Dermis blood vessel endothelial cell (primary cell): ENCODE measurements at places on chromosomes 7 and 10. TPM values are rescaled to one million over a fixed set of nuclear protein-coding genes. Genes with fewer than 3 reads are reported as not detected.

TCAF1 gene
- total RNA-seq = 59.4 and 75.6 TPM in 2 replicates

EPHB4 gene
- total RNA-seq = 415 and 590 TPM in 2 replicates

MACC1 gene
- total RNA-seq = under 0.01 and 0.17 TPM in 2 replicates

FKBP9 gene
- total RNA-seq = 168 and 179 TPM in 2 replicates

OR2A1 gene
- total RNA-seq = not detected in 2 replicates

SPDYE9 gene
- not detected in 2 replicates for total RNA-seq

CYP3A7 gene
- total RNA-seq = not detected in 2 replicates

ANXA8L1 gene
- not detected in 2 replicates for total RNA-seq

CDNF gene
- 0.56 and 1.9 TPM in 2 replicates for total RNA-seq

TEX36 gene
- not detected in 2 replicates for total RNA-seq

ADO gene
- total RNA-seq = 22.3 and 24.8 TPM in 2 replicates

UTF1 gene
- total RNA-seq = not detected in 2 replicates

ZNF736 gene
- total RNA-seq = 8.7 and 11.2 TPM in 2 replicates

ZNF853 gene
- 0.93 and 1.0 TPM in 2 replicates for total RNA-seq

RASA4B gene
- 10.1 and 13.1 TPM in 2 replicates for total RNA-seq

DNA2 gene
- total RNA-seq = 8.7 and 11.6 TPM in 2 replicates

PDZD7 gene
- 0.34 and 0.88 TPM in 2 replicates for total RNA-seq

MYH16 gene
- 0.19 TPM in 1 of 2 replicates, not detected in the other for total RNA-seq

C10orf67 gene
- not detected in 2 replicates for total RNA-seq

ENTPD1 gene
- 32.2 and 54.4 TPM in 2 replicates for total RNA-seq

CACNA2D1 gene
- 20.6 and 35.7 TPM in 2 replicates for total RNA-seq

NEURL1 gene
- 0.19 TPM in 1 of 2 replicates, not detected in the other for total RNA-seq

PBLD gene
- 3.1 and 4.4 TPM in 2 replicates for total RNA-seq

EGFR gene
- total RNA-seq = 0.56 and 0.85 TPM in 2 replicates

TMEM236 gene
- 0.17 and 1.3 TPM in 2 replicates for total RNA-seq

SFXN2 gene
- 7.1 and 13.7 TPM in 2 replicates for total RNA-seq

PRLHR gene
- not detected in 2 replicates for total RNA-seq

OLAH gene
- total RNA-seq = 0.33 and 0.51 TPM in 2 replicates

COL13A1 gene
- total RNA-seq = 5.3 and 6.6 TPM in 2 replicates

DGKI gene
- total RNA-seq = 2.7 and 3.9 TPM in 2 replicates

ZNF789 gene
- total RNA-seq = 4.7 and 6.1 TPM in 2 replicates

RAMP3 gene
- 114 and 116 TPM in 2 replicates for total RNA-seq

SUN3 gene
- not detected in 2 replicates for total RNA-seq

PLAC9 gene
- total RNA-seq = 0.60 and 0.68 TPM in 2 replicates

WDFY4 gene
- 0.34 and 2.1 TPM in 2 replicates for total RNA-seq

STAMBPL1 gene
- 1.0 and 1.4 TPM in 2 replicates for total RNA-seq

FAM180A gene
- total RNA-seq = not detected in 2 replicates

PWWP2B gene
- total RNA-seq = 15.1 and 16.3 TPM in 2 replicates

IFIT2 gene
- total RNA-seq = 9.6 and 23.7 TPM in 2 replicates

MBL2 gene
- total RNA-seq = not detected in 2 replicates

NEBL gene
- total RNA-seq = 2.6 and 2.9 TPM in 2 replicates

ELN gene
- 4.4 and 5.4 TPM in 2 replicates for total RNA-seq

CCL26 gene
- not detected in 2 replicates for total RNA-seq
